ENCODE measurements at places on chromosomes 7 and 10. TPM values are rescaled to one million over a fixed set of nuclear protein-coding genes. Genes with fewer than 3 reads are reported as not detected.

The PTN gene
- 1.2 TPM for total RNA-seq

The ERVW-1 gene
- total RNA-seq: not detected

The ZNRF2 gene
- total RNA-seq: 10.2 TPM

The PNLIPRP2 gene
- total RNA-seq: 0.91 TPM

The FEZF1 gene
- total RNA-seq: not detected

The AOC1 gene
- total RNA-seq: not detected

The OR2A12 gene
- not detected for total RNA-seq

The ANXA8 gene
- not detected for total RNA-seq

The KCNMA1 gene
- 20.4 TPM for total RNA-seq

The NME8 gene
- not detected for total RNA-seq

The WIPF3 gene
- total RNA-seq: 27.2 TPM

The SPDYE9 gene
- total RNA-seq: not detected

The HTRA1 gene
- 11.6 TPM for total RNA-seq

The ADAM12 gene
- 3.3 TPM for total RNA-seq

The C10orf105 gene
- not detected for total RNA-seq

The EVX1 gene
- not detected for total RNA-seq

The FAM185A gene
- total RNA-seq: 8.6 TPM

The AKR1C3 gene
- total RNA-seq: 20.6 TPM

The ZPBP gene
- not detected for total RNA-seq

The TMEM254 gene
- 4.8 TPM for total RNA-seq

The TMEM178B gene
- total RNA-seq: 1.6 TPM

The SVOPL gene
- not detected for total RNA-seq

The MYO1G gene
- total RNA-seq: 0.79 TPM

The ASZ1 gene
- total RNA-seq: not detected

The CFAP70 gene
- total RNA-seq: 0.38 TPM

The AKR1E2 gene
- 5.1 TPM for total RNA-seq

The OR6B1 gene
- total RNA-seq: not detected

The ICA1 gene
- total RNA-seq: 1.8 TPM

The SEMA3C gene
- total RNA-seq: 30.2 TPM

The MSANTD7 gene
- 6.2 TPM for total RNA-seq

The EIF5AL1 gene
- total RNA-seq: 0.18 TPM

The TRIM4 gene
- total RNA-seq: 4.4 TPM

The IL6 gene
- not detected for total RNA-seq

The CD36 gene
- total RNA-seq: 149 TPM

The SNCG gene
- total RNA-seq: 9.0 TPM

The MKRN1 gene
- 71.9 TPM for total RNA-seq

The SLC18A3 gene
- total RNA-seq: not detected

The CEP55 gene
- total RNA-seq: 0.29 TPM

The RBM20 gene
- total RNA-seq: 48.8 TPM

The CDNF gene
- total RNA-seq: 17.4 TPM

The GNAT3 gene
- not detected for total RNA-seq

The ZEB1 gene
- total RNA-seq: 98.3 TPM

The MBL2 gene
- not detected for total RNA-seq

The C7orf33 gene
- total RNA-seq: not detected

The SPDYE16 gene
- total RNA-seq: 0.60 TPM

The FBXL13 gene
- 0.42 TPM for total RNA-seq

The HMX3 gene
- not detected for total RNA-seq

The LBX1 gene
- 7.6 TPM for total RNA-seq

The MSMB gene
- total RNA-seq: not detected

The ADAM8 gene
- total RNA-seq: 2.8 TPM

The ANXA8L1 gene
- total RNA-seq: not detected

All from psoas muscle (tissue), 8 donors.